ENCODE measurements at places on chromosomes 11 and 22.

DNA sequence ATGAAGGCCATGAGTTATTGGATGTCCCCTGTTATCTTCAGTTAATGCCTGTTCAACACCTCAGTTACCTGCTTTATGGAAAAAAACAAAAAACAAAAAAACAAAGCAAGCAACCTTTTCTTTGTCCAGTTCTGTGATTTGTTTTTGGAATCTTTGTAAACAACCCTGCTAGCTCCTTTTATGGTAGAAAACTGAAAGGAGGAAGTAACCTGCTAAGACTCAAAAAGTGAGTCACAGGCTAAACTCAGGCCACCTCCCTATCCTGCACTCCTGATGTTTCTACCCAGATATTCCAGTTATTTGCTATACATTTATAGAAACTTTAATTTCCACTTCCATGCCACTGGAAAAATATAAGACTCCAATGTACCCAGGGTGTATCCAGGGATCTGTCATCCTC, 20.6 kb upstream of the TLCD5 start:
- no peak for DNase-seq

- no peak for DNase-seq
Measured at GRCh38 chr22:30479981-30480380, 8.2 kb upstream of the SEC14L3 start.

- DNase-seq = no peak
Measured at GRCh38 chr11:111001081-111001430, 244.5 kb upstream of the POU2AF2 start.

DNA sequence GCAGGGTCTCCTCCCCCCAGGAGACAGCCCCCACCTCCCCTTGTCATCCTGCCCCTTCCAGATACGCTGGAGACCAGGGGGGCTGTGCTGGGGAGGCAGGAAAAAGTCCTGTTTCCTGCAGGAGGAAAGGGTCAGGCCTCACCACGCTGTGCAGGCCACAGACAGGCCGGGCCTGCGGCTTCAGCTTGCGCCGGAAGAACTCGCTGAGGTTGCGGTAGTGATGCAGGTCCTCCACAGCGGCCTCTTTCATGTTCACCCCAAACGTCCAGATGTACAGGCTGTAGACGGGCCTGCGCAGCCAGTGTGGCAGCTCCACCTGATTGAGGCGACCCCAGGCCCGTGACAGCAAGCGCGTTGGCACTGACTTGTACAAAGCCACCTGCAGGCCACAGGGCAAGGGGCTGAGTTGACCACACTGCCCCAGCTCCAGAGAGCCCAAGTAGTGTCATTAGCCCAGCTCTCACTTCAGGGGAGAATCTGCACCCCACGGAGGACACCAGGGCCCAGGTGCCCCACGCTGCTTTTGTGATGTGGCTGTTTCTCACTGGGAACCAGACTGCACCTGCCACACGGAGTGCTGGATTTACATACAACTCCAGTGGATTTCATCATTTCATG, 40.4 kb downstream of the PISD start:
- no peak for DNase-seq

- no peak for DNase-seq
Measured at GRCh38 chr22:30266445-30267381, at the start of gene OSM. TSS of gene OSM (minus strand) at chr22:30266851. CDS start at chr22:30266799, 52 bp downstream.

DNA sequence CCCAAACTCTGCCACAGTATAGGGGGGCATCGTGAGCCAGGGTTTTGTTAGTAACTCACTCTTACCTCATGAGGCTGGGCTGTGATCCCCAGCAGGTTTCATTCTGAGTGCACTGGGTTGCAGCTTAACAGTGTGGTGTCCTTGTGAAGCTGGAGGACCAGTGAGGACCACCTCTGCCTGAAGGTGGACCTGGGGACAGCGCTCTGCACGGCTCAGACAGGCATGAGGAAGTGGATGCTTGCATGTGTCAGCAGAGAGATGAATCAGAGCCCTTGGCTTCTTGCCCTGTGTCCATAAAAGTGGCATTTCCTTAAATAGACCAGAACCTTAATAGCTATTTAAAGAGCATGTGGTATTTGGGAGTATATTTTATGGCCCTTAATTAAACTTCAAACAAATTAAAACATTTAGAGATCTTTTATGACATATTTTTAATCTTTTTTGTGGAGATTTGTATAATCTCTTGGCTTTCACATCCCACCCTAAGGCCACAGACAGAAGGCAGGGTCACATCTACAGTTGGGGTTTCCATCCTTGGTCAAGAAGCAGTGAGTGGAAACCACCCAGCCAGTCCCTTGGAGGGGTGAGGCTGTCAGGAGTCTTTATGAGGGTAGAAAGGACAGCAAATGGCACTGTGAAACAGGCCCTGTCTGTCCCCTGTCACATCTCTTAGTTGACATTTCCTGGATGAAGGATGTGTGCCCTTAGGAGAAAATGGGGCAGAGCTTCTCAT, 24.8 kb upstream of the ADORA2A start:
- peak; percentile 29 for DNase-seq

- DNase-seq = no peak
Measured at GRCh38 chr11:126176853-126177470, 34.5 kb downstream of the RPUSD4 start.

- no peak for DNase-seq
Measured at GRCh38 chr11:69587454-69588090, 53.4 kb upstream of the CCND1 start.

DNA sequence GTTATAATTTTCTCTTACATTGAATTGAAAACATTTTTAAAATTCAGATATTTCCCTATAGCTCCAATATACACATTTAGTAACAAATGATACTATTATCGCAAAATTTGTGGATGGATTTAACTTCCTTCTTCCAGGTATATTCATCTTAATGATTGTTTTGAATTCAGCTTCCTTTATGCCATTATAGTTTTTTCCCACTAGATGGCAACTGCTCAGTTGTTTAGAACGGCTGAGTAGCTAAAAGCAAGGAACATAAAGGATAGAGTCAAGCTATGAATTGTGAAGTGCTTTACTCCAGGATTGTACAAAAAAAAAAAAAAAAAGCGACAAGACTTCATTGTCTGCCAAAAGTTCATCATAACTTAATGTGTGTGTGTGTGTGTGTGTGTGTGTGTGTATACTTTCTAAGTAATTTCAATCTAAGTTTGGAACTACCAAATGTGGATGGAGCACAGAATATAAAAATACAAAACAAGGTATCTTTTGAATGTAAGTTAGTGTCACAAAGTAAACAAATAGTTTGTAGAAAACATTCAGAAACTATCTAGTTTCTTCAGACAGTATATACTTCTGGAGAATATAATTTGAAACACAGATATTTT, 846.4 kb downstream of the DLG2 start:
- DNase-seq = no peak

GRCh38 chr11:134582770-134583095, 170.7 kb upstream of the B3GAT1 start:
- DNase-seq = no peak

DNA sequence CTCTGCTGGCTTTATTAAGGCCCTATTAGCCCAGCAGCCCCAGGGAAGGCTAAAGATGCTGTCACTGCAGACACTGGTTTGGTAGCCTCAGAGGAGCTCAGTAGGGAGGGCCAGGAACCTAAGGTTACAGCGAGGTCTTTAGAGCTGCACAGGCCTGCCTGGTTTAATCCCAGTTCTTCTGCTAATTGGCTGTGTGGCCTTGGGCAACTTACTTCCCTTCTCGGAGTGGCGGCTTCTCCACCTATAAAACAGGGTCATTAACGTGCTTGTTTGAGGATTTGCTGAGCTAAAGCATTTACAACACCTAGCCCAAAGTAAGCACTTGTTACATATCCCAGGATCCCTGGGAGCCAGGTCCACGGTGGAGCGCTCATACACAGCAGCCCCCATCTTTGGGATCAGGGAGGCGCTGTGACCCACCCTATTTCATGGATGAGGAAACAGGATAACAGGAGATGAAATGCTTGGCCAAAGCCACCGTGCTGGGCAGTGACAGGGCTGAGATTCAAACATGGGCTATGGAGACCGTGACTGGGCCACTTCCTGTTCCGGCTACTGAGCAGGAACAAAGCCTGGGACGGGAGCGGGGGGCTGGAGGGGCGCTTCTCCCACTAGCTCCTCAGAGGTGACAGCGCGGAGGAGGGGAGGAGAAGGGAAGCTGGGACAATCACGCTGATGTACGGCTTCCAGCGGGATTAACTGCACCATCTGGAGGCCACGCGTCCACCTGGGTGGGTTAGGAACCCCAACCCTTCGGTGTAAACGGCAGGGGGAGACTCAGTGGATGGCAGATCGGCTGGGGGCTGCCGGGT, 61.5 kb downstream of the IGLL1 start:
- no peak for DNase-seq

DNA sequence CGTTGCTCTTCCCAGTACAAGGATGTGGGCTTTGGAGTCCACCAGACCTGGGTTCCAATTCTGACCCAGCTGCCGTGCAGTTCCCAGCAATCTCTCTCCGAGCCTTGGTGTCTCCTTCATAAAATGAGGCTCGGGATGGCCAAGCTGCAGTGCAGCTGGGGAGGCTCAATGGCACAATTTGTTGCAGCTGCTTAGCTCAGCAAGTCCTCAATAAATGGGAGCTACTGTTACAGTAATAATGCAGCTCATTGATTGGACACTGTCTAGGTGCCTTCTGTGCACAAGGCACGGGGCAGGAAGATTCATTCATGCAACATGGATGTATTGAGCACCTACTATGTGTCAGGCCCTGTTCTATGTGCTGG, 37.1 kb downstream of the SHISAL1 start:
- DNase-seq = no peak

DNA sequence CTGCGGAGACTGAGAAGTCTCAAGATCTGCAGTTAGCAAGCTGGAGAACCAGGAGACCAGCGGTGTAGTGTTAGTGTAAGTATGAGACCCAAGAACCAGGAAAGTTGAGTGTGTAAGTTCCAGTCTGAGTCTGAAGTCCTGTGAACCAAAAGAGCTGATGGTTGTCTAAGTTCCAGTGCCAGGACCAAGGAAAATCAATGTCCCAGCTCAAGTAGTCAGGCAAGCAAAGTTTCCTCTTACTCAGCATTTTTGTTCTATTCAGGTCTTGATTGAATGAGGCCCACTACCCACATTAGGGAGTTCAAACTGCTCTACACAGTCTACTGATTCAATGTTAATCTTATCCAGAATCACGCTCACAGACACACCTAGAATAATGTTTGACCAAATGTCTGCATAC, 11.0 kb downstream of the USP28 start:
- DNase-seq = no peak

DNA sequence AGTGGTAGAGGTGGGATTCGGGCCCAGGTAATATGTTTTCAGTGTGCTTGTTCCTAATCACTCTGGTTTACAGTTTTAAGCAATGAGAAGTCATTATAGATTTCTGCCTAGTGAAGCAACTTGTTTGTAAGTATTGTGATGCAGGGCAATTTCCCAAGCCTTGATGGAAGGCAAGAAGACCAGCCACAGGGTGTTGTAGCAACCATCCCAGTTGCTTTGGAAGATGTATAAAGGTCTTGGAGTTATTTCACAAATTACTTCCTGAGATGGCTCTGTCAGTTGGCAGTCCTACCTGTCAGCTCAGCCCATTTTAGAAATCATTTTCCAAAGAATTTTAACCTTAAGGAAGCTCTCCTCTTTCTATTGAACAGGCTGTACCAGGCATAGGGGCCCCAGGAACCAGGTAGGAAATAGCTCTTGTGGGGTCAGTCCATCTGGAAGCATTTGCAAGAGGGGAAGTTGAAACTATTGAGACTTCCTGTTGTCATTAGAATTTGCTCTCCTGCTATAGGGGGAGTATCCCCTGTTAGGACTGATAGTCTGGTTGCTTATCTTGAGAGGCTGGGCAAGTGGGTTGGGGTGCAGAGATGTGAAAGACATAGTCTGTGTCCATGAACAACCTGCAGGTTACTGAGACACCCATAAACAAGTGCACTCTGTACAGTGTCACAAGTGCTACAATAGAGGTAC, 47.9 kb downstream of the STIM1 start:
- no peak for DNase-seq

GRCh38 chr22:39664485-39665200, 94.1 kb downstream of the CACNA1I start:
- no peak for DNase-seq

DNA sequence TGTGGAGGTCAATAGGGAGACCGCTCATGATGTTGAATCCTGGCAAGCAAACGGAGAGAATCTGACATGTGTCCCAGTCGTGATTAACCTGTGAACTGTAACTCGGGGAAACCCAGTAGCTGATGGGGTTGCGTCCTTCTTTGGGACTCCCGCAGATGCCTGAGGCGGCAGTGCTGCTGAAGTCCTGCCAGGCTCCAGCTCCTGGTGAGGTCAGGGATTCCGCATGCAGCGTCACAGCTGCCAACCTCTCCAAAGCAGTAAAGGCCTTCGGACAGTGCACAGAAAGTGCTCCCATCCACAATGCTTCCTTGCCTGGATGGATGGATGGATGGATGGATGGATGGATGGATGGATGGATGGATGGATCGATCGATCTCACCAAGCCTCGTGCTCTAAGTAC, 13.5 kb downstream of the KCNQ1 start:
- DNase-seq = no peak

- DNase-seq = no peak
Measured at GRCh38 chr22:38176170-38176741, 5.4 kb downstream of the PLA2G6 start.

GRCh38 chr11:117188620-117189081, 10.1 kb downstream of the SIDT2 start:
- no peak for DNase-seq

DNA sequence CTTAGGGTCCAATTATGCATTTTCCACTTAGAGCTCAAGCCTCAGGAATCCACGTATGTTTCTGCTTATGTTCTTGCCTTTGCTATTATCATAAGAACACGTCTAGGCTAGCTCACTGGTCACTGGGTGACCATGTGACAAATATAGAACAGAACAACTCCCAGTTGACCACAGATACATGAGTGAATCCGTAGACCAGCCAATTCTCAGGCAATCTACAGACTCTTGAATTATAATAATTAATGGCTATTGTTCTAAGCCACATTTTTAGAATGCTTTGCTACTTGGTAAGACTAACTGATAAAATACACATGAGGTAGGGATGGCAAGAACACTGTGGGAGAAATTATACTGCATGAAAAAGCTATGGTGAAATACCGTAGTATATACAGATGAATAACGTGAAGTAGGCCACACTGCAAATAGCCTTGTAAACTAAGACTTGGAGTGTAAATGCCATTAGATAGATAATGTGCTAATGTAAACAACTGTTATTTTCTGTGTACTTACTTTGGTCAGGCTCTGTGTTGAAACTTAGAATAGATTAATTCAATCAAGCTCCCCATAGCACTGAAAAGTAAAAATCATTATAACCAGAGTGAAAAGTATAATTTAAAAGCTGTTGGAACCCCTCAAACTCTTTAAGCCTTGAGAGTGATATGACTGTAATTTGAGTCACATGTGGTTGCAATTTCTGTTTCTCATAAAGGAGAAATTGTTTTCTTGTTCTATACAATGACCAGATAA, 366.2 kb upstream of the CCDC179 start:
- DNase-seq = no peak

Measured in NCI-H748 treated with DMSO at 0.1 percent for 48 hours (cell line).